ENCODE measurements at places on chromosomes 1 and 21. TPM values are rescaled to one million over a fixed set of nuclear protein-coding genes. Genes with fewer than 3 reads are reported as not detected.

DNA sequence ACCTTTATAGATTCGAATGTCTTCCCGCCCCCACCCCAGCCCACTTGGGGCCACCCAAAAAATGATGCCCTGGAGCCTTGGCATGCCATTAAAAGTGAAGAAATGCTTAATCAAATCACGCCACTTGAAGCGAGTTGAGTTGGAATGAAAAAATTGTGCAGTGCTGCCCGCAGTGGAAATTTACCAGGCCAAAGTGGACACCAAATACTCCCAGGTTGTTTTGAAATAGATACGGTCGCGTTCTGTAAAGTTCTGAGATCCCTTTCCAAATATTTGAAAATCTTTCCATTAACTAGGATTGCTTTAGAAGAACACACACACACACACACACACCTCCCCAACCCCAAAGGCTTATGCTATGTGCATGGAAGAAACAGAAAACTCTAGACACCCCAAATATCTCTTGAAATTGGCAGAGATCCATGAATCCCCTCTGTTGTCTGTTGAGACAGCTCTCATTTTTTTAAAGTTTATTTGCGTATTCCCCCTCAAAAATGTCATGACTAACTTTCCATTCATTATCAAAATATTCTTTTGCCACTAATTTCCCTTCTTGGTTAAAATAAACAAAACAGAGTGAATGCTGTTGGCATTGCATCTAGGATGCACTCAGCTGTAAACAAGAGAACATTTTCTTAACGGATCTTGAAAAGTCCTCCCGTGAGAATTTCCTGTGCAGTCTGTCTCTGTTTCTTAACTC is 142.3 kb upstream of the KCNE2 start:
- H3K27me3 ChIP-seq: no peaks in the 10 kb centered on the region
- no peak for DNase-seq
- H3K36me3 ChIP-seq: no peaks in the 10 kb centered on the region
- no peak overlapping the region for H3K4me3 ChIP-seq
- H3K4me1 ChIP-seq: no peaks in the 10 kb centered on the region

DNA sequence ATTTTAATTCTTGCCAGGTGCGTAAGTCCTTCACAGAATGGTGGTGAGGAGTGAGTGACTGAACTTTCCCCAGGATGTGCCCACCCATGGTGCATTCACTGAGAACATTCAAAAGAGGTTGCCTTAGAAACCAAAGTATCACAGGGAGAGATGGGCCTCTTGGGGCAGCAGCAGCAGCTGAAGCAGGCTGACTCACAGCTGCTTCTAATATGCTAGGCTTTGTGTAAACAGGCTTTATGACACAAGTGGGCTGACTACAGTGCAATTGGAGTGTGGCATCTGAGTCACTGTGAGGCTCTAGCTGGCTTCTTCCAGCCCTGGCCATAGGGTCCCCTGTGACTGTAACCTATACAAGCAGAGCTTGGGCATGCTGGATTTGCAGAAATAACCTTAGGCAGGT is 12.6 kb downstream of the PIGP start:
- H3K4me3 ChIP-seq: no peak overlapping the region
- DNase-seq: peak; percentile 75
- H3K27ac ChIP-seq: peak overlapping the region; percentile 70
- peaks cover 13% of the 10 kb centered on the region for H3K4me1 ChIP-seq

The GAS5 gene
- 559 TPM for total RNA-seq

DNA sequence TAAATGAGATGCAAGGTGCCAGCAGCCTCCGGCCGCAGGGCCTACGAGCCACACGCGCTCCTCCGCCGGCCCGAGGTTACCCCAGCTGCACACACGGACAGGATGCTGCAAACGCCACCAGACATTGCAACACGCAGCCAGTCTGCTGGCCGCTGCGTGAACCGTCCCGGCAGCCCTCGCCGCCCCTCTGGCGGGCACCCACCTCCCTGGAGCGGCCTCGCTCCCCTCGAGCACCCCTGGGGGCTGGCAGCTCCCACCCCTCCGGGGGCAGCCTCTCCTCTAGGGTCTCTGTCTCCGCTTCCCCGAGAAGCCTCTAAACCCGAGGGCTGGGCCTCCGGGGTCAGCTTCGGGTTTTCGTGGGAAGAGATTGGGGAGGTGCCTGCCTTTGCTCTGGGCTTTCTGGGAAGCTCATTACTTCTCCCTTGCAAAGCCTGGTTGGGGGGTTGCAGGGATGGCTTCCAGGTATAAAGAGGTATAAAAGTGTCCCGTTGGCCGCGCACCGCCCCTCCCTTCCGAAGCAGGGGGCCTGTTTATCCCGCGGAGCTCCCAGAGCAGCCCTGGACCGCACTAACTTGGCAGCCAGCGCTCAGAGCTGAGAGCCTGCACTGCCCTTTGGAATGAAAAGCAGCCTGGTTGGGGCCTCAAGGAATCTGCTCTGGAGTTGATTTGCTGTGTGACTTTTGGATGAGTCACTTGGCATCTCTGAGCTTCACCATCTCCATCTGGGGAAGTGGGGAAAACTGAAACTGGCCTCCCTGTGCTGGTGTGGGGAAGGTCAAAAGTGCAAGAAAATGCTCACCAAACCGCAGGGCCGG is 21.8 kb downstream of the DHRS3 start:
- no peak overlapping the region for H3K4me3 ChIP-seq
- H3K27me3 ChIP-seq: no peaks in the 10 kb centered on the region
- DNase-seq: peak; percentile 63
- H3K36me3 ChIP-seq: peaks cover 2% of the 10 kb centered on the region
- H3K27ac ChIP-seq: no peak overlapping the region

The NFIA gene
- 1.4 TPM for total RNA-seq

The ZFP69 gene
- 2.6 TPM for total RNA-seq

GRCh38 chr1:47659146-47659545 is 221.3 kb downstream of the FOXD2 start:
- H3K27ac ChIP-seq: no peak overlapping the region
- no peaks in the 10 kb centered on the region for H3K4me1 ChIP-seq
- H3K4me3 ChIP-seq: no peak overlapping the region
- H3K27me3 ChIP-seq: no peaks in the 10 kb centered on the region

GRCh38 chr1:110438893-110439292 is 12.1 kb upstream of the PROK1 start:
- no peaks in the 10 kb centered on the region for H3K27me3 ChIP-seq
- no peaks in the 10 kb centered on the region for H3K36me3 ChIP-seq
- H3K4me3 ChIP-seq: no peak overlapping the region
- DNase-seq: no peak
- H3K4me1 ChIP-seq: peaks cover 21% of the 10 kb centered on the region

The DMBX1 gene
- total RNA-seq: not detected

DNA sequence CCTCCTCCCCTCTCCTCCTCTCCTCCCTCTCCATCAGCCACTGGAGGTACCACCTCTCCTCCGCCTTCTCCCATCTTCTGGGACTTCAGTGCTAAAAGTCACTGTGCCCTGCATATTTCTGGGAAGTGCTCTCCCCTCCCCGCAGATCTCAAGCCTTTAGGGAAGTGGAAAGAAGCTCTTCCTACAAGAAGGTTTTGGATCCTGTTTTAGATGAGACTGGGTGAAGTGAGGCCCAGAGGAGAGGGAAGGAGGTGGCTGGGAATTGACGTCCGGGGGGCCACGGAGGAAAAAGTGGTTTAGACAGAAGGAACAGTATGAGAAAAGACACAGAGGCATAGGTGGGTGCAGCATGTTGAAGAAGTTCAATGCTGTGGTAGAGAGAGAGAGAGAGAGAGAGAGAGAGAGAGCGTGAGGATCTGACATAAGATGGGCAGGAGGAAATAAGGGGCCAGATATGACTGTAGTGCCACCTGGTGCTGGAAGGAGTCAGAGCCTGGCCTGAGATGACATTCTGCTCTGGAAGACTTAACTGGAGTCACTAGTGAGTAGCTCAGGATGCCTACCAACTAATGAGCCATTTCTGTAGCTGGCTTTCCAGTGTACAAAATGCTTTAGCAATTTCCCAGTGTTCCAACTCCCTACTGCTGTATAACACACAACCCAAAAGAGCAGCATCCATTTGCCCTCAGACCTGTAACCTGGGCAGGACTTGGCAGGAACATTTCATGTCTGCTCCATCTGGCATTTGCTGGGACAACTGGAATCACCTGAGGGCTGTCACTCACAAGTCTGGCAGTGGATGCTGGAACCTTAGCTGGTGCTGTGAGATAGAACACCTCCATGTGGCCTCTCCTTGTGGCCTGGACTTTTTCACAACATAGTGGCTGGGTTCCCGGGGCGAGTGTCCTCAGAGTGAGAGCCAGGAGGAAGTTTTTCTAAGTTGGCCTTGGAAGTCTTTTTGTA is 16.6 kb upstream of the ZSCAN20 start:
- H3K4me1 ChIP-seq: no peaks in the 10 kb centered on the region
- no peaks in the 10 kb centered on the region for H3K27me3 ChIP-seq
- no peak overlapping the region for H3K4me3 ChIP-seq
- peak; percentile 54 for DNase-seq

The LY9 gene
- total RNA-seq: not detected

DNA sequence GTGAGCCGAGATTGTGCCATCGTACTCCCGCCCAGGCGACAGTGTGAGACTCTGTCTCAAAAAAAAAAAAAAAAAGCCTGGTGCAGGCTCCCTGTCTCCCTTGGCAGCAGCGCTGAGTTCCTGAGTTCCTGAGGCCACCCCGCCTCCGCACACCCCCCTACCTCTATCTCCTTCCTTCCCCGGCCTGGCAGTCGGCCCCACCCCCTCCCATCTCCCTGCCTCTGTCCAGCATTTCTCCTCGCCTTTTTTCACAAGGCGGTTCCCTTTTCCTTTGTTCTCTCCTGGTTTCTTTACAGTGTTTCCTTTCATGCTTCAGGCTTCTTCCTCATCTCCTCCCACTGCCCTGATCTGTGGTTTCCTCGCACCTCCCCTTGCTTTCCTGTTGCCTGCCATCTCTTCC is 2.7 kb downstream of the RORC start:
- DNase-seq: no peak
- no peaks in the 10 kb centered on the region for H3K36me3 ChIP-seq
- no peak overlapping the region for H3K4me3 ChIP-seq
- no peaks in the 10 kb centered on the region for H3K27me3 ChIP-seq
- no peak overlapping the region for H3K27ac ChIP-seq

GRCh38 chr1:46807046-46807972 is 8.5 kb downstream of the CYP4B1 start:
- no peaks in the 10 kb centered on the region for H3K4me1 ChIP-seq
- H3K36me3 ChIP-seq: no peaks in the 10 kb centered on the region
- H3K27me3 ChIP-seq: no peaks in the 10 kb centered on the region
- H3K27ac ChIP-seq: no peak overlapping the region

DNA sequence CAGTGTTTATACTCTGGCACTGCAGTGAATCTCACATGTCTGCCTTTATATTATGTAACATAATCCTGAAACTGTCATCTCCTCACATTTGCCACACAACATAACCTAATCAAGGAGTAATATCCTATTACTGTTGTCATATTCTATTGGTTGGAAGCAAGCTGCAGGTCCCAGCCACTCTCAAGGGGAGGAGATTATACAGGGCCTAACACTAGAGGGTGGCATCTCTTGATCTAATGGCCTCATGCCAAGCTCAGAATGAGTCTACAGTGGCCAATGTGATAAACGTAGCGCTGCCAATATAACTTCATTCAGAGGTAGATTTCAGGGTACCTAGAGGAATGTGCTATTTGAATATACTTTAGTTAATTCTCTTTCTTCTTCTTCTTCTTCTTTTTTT is 166.8 kb downstream of the BACH1 start:
- no peak for DNase-seq
- H3K4me3 ChIP-seq: no peak overlapping the region
- H3K4me1 ChIP-seq: peaks cover 4% of the 10 kb centered on the region
- H3K27me3 ChIP-seq: no peaks in the 10 kb centered on the region

DNA sequence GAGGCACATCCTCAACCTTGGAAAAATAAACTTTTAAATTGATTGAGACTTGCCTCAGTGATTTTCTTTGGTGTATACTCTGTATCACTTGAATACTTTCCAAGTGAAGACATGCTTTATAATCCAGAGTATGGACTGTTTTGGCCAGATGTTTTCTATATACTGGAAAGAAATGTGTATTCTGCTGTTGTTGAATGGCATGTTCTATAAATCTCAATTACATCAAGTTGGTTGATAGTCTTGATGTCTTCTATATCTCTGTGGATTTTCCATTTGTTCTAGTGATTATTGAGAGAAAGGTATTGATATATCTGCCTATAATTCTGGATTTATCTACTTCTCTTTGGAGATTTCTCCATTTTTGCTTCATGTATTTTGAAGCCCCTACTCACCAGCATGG is 37.5 kb downstream of the EBNA1BP2 start:
- no peaks in the 10 kb centered on the region for H3K27me3 ChIP-seq
- no peak overlapping the region for H3K27ac ChIP-seq
- DNase-seq: no peak
- no peak overlapping the region for H3K4me3 ChIP-seq
- no peaks in the 10 kb centered on the region for H3K36me3 ChIP-seq

The RAB7B gene
- total RNA-seq: not detected

The LCE1D gene
- total RNA-seq: not detected

The ATP1A4 gene
- total RNA-seq: not detected

The PCBP3 gene
- 0.75 TPM for total RNA-seq
